ENCODE measurements at places on chromosomes 4 and X.

DNA sequence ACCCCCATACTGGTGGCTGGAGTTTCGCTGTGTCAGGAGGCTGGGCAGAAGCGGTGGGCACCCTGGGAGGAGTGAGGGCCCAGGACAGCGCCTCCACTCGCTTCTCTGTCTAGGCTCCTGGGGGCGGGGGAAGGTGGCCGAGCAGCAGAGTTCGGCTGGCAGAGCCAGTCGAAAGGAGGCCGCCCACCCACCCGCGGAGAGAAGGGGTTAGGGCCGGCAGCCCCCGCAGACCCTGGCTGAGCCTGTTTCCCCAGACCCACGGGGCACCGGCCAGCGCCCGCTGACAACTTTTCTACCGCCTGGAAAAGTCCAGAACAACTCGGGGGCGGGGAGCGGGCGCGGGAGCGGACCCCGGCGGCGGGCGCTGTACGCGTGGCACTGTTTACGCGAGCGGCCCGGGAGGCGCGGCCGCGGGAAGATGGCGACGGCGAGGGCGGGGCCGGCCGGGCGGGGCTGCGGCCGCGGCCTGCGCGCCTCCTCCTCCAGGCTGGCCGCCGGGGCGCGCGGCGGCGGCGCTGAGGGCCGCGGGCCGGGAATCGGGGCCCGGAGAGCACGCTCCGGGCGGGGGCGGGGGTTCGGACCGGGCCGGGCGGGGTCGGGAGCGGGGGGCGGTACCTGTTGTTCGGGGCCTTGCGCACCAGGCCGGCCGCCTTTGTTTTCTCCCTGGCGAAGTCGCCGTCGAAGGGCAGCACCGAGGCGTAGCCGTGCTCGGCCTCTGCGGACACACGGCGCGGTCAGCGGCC, 628 bp downstream of the MXD4 start:
- DNase-seq = no peak

GRCh38 chr4:120918788-120919187, 3.7 kb downstream of the PRDM5 start:
- DNase-seq = no peak

GRCh38 chr4:94348666-94349065, 6.0 kb upstream of the HPGDS start:
- DNase-seq = peak; percentile 72

GRCh38 chr4:90118527-90119195, 8.5 kb upstream of the CCSER1 start:
- no peak for DNase-seq

DNA sequence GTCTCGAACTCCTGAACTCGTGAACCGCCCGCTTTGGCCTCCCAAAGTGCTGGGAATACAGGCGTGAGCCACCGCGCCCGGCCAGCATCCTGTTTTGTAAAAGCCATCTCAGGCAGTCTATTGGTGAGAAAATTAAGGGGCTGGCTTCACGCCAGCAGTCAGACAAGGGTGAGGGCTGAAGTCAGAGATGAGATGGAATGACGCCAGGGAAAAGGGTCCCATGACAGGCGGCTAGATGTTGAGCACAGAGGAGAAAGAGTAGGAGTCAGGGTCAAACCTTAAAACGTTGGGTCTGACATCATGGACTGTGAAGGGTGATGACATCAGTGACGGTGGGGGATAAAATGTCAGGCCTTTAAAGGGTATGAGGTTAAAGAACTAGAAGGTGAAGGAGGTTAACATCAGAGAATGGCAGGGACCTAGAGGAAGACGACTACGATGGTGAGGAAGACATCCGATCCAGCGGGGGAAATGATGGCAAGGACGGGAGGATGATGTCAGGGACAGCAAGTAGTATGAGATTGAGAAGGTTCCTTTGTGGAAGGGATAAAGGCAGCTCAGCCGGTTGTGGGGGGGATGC, 504 bp upstream of the RBM3 start:
- DNase-seq = peak; percentile 53

GRCh38 chr4:128725405-128726055, 84.0 kb upstream of the JADE1 start:
- DNase-seq = no peak

- DNase-seq = no peak
Measured at GRCh38 chrX:26822448-26822847, 606.5 kb downstream of the MAGEB5 start.

DNA sequence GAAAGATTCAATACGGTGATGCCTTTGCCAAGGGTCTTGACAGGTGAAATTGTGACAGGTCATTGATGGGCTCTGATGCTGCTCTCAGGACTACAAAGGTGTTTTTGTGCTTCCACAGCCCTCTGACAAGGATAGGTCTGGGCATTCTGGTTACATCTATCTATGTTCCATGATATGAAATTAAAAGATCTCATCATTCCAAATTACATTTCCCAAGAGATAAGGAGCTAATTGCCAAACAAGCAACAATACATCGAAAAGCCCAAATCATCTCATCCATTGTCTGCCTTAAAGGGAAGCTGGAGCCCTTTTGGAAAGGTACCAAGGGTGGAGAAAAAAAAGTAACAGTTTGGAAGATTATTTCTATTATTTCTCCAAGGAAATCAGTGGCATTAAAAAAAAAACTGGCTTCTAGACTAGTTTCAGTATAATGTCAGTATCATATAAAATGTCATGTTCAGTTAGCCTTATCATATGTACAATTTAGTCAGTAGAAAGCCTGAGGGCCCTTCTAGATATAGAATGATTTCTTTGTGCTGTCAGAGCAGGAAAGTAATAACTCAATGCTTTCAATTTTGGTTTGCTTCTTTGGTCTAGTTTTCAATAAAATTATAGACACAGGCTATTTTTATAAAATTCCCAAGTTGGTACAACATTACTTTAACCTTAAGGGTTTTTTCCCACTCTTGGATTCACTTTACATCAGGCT, 224.5 kb upstream of the GPRIN3 start:
- DNase-seq = no peak

DNA sequence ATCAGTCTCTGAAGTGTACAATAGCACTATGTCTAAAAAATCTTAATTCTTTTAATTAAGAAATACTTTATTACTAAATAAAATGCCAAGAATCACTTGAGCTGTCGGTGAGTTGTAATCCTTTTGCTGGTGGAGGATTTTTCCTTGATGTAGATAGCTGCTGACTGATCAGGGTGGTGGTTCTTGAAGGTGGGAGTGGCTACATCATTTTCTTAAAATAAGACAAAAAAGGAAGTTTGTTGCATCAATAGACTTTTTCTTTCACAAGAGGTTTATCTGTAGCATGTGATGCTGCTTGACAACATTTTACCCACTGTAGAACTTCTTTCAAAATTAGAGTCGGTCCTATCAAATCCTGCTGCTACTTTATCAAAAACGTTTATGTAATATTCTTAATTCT, 68.8 kb upstream of the ZC4H2 start:
- no peak for DNase-seq

GRCh38 chrX:141133272-141133671, 43.7 kb downstream of the LDOC1 start:
- DNase-seq = no peak

DNA sequence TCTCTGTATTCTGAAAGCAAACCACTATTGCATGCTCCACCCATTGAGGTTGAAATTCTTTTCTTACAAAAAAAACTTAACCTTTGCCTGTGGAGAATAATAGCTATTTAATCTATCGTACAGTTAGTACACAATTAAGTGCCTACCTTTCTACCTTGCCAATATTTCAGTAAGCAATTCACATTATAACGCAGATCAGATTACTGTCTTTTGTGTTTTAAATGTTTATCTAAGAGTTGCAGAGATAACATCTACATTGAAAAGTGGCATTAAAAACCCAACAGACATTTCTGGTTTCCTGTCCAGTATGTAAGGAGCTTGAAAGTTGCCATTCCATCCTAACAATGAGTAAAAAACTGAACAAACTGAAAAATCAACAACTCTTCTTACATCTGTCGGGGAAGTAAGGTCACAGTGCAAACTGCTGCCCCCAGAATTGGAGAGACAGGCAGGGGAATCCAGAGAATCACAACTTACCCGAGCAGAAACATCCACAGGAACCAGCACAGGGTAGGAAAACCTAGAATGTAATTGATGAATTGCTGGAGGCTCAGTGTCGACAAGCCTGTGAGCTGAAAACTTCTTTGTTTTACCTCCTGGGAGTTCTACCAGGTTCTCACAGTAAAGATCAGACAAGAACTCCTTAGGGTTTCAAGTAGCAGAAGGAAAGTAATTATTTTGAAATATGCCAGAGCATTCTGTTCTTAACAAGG, 27.3 kb upstream of the ACSL4 start:
- DNase-seq = no peak

DNA sequence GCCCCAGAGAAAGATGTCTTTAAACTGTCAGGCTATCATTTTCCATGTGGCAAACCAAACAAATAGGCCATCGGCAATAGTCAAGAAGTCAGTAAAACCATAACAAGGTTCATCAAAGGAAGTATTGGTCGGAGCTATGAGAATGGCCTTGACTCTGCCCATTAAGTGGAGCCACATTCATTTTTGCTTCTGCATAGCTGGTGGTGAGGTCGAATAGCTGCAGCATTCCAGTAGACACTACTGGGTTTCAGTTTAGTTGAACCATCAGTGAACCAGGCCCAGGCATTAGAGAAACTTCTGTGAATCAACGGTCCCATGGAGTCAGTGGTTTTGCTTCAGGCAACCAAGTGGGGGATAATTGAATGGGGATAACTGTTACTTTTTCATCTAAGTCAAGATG, 92.0 kb upstream of the MED14 start:
- no peak for DNase-seq

- peak; percentile 8 for DNase-seq
Measured at GRCh38 chr4:169567916-169568315, 44.5 kb downstream of the NEK1 start.

- peak; percentile 13 for DNase-seq
Measured at GRCh38 chrX:67563469-67564448, 19.9 kb downstream of the AR start.

GRCh38 chrX:34586936-34587335, 70.1 kb downstream of the TMEM47 start:
- no peak for DNase-seq

- no peak for DNase-seq
Measured at GRCh38 chrX:57445076-57445475, 146.7 kb upstream of the ZXDB start.

GRCh38 chr4:53854991-53855568, 209.3 kb downstream of the CHIC2 start:
- no peak for DNase-seq

GRCh38 chrX:10549280-10549679, 71.1 kb downstream of the MID1 start:
- no peak for DNase-seq

GRCh38 chr4:20176881-20177280, 74.8 kb upstream of the SLIT2 start:
- no peak for DNase-seq

- no peak for DNase-seq
Measured at GRCh38 chrX:31420711-31421151, 348.9 kb upstream of the FTHL17 start.
